ENCODE measurements at places on chromosomes 1 and 21.

DNA sequence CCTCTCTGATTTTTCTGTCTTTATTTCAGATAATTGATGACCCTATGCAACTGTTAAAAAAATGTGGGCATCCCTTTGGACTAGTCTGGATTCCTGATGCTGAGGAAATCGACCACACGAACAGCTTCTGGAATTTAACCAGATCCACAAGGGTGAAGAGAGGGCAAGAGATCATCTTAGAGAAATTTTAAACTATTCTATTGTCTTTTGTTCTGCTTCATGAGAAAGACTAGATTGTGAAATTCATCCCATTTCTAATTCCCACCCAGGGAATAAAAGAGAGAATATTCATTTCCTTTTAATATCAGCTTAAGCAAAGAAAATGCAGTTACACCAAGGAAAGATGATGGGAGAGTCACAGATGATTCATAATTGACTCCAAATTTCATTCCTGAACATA, 71.8 kb downstream of the DUSP10 start:
- no peak for DNase-seq

DNA sequence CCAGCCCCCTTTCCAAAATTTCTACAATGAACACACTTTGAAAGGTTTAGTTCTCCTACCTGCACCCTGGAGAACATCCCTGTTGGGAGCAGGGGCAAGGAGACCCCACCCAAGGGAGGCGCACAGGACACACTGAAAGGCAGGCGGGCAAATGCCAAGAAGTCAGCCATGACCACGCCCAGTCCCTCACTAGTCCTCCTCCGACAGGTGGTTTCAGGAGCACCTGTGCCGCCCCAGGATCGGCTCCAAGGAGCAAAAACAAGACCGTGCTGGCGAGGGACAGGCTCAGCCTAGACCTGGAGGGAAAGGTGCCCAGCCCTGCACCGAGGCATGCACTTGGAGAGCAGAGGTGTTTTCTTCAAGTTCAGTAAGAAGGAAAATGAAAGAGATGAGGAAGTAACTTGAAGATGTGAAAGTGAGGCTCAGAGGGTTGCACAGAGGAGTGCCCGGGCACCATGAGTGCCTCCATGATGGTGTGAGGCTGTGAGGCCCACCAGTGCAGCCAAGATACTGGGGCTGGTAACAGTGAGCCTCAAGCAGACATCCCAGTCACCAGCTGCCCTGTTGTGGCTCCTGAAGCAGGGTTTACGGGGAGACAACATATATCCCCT, 19.6 kb upstream of the NADK start:
- DNase-seq = no peak

GRCh38 chr1:241225741-241226140, 131.3 kb downstream of the RGS7 start:
- no peak for DNase-seq

DNA sequence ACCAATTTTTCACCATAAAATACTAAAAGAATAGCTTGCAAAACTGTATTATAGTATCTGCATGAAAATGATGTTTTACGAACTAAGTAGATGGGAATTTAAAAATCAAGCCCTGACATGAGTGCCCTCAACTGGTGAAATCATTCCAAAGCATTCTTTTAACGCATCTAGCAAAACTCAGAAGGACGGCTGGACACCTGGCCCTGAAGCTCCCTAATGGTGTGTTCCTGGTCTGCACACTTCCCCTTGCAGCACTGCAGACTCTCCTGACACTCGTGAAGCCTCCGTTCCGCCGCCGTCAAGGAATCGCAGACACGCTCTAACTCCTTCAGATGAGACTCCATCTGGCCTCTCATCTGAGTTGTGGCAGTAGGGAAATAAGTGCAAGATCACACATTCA, 39.9 kb downstream of the ODF2L start:
- no peak for DNase-seq

- DNase-seq = no peak
These were observed 31.3 kb downstream of the SLC2A1 start for GRCh38 chr1:42927274-42927841.

- DNase-seq = no peak
These were observed 57.8 kb upstream of the COL18A1 start for GRCh38 chr21:45347048-45347711.

DNA sequence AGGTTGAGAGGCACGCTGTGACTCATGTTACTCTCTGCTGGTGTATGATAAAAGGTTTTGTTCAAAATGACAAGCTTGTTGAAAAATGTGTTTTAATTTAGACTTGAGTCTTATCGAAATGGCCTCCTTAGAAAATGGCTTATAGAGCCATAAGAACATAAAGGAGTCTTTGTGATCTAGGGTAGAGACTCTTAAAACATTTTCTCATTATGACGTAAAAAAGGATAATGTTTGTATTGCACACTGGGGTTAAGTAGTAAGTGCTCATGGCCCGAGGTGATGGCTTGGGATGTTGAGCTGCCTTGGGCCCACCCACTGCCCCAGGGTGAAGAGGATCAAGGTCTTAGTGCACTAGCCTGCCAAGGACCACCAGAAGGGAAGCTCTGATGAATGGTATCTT, 117.4 kb downstream of the DISC1 start:
- DNase-seq = no peak

- no peak for DNase-seq
These were observed 57.9 kb downstream of the CDC42BPA start for GRCh38 chr1:227260433-227260832.

DNA sequence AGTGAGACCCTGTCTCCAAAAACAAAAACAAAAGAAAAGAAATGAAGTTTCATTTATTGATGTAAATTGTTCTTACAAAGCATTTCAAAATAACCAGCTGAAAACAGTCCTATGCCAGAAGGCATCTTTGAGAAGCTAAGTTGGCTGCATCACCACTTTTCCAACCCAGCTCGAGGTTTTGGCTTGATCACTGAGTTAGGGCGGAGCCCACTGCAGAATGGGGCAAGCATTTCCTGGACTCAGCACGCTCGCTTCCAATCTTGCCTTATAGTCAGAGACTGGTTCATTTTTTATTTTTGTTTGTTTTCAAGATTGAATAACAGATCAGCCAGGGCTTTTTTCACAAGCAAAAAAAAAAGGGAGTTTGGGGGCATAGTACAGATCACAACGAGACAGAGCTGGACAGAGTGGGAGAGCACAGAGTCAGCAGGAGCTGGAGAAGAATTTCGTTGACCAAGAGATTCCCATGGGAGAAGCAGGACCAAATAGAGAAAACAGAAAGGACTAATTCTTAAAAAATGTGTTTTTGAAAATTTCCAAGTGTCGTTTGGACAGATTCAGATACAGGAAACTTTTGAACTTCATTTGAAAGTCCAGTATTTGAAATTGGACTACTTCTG, 23.5 kb upstream of the COL6A1 start:
- no peak for DNase-seq

GRCh38 chr1:79204779-79205479, 198.4 kb upstream of the ADGRL4 start:
- no peak for DNase-seq

DNA sequence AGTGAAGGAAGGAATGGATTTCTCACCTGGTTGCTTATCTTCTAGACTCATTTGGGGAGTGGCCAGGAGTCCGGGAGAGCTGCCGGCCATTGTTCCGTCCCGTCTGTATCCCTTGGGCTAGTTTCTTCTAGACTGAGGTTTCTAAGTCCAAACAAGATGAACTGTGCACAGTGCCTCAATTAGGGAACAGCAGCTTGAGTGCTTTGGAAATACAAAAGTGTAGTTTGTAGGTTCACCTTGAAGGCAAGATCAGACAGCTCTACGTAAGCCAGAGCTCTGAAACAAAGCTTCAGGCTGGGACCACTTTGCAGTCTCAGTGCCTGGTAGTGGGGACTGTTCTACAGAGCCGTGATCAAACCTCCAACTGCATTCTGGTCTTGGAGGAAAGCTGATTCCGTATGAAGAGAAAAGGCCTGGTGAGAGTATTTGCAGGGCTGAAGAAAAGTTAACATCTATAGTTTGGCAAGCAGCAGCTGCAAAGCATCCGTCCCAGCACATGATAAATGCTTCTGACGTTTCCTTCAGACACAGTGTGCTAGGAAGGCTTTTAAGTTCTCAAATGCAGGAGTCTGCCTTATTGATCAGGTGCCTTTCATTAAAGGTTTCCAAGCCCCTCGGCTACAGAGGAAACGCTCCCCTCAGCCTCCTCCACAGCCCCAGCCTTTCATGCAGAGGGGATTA, 432.8 kb downstream of the KIF26B start:
- no peak for DNase-seq

GRCh38 chr1:180130651-180131050, 24.0 kb upstream of the QSOX1 start:
- DNase-seq = no peak

GRCh38 chr1:204819495-204819894, 51.2 kb upstream of the NFASC start:
- no peak for DNase-seq

DNA sequence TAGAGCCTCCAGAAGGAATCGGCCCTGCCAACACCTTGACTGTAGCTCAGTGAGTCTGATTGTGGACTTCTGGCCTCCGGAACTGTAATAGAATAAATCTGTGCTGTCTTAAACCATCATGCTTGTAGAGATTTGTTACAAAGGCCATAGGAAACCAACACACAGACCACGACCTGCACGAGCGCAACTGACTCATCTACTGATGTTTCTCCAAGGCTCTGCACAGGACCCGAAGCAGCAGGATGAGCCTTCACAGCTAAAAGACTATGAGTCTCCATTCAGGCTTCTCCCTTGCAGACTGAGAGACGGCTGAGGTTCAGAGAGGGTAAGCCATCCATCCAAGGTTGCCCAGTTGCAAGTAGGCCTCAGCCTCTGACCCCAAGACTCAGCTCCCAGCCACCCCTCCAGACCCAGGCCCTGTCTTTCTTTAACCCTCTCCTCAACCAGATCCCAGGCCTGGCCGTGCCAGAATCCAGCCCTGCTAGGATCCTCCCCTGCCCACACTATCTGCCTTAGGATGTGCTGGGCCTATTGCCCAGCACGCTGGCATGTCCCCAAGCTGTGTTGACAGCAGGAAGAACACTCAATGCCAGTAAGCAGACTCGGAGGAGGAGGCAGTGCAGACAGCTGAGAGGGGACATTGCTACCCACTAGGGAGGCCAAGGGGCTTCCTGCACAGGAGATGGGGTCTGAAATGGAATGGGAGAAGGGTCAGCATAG, 109.0 kb downstream of the HMGB4 start:
- no peak for DNase-seq

- DNase-seq = no peak
These were observed 2.4 kb upstream of the RHBG start for GRCh38 chr1:156366378-156367166.

DNA sequence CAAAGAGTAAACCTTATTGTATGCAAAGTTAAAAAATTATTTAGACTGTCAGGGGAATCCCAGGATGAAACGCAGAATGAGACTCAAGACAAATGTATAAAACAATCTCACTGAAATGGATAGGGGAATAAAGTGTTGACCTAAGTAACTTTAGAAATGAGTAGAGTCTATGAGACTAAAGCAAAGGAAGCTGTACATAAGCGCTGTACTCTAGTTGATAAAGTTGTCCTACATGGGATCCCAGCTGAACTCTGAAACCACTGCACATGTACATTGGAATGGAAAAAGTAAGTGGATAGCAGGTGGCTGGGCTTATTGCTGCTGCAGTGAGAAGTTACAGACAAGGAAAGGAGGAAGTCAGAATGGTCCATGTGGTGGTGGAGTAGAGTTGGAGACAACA, 18.7 kb downstream of the MMEL1 start:
- no peak for DNase-seq

- DNase-seq = no peak
These were observed 231.1 kb downstream of the DISC1 start for GRCh38 chr1:231857609-231858135.

- no peak for DNase-seq
These were observed 21.3 kb upstream of the EFHD2 start for GRCh38 chr1:15388201-15388880.

DNA sequence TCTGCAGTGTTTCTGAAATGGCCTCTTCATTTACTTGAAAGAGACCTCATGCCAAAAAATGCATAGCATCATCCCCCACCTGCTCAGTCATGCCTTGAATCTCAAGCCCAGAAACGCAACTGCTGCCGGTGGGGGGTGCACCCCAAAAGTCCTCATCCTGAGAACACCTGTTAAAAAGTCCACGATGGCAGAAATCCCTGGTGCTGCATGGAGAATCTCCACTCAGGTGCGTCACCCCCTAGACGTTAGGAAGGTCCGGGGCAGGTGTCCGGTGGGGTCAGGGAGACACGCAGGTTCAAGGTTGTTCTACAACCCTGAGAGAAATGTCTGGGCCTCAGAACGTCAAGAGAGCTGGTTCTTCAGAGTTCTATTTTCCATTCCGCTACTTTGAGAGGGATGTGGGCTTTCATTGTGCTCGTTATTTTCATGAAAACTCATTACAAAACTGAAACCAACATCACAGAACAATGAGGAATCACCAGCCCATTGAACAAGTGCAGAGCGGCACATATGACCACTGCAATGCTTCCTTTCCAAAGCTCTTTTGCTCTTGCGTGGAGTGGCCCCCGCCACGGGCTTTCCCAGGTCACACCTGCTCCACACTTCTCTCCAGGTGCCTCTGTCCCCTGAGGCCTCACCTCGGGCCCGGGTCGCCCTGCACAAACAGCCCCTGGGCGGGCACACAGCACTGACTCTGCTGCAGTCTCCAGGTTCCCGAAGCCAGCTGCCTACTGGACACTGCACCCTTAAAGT, 201.9 kb downstream of the TOMM20 start:
- DNase-seq = no peak

DNA sequence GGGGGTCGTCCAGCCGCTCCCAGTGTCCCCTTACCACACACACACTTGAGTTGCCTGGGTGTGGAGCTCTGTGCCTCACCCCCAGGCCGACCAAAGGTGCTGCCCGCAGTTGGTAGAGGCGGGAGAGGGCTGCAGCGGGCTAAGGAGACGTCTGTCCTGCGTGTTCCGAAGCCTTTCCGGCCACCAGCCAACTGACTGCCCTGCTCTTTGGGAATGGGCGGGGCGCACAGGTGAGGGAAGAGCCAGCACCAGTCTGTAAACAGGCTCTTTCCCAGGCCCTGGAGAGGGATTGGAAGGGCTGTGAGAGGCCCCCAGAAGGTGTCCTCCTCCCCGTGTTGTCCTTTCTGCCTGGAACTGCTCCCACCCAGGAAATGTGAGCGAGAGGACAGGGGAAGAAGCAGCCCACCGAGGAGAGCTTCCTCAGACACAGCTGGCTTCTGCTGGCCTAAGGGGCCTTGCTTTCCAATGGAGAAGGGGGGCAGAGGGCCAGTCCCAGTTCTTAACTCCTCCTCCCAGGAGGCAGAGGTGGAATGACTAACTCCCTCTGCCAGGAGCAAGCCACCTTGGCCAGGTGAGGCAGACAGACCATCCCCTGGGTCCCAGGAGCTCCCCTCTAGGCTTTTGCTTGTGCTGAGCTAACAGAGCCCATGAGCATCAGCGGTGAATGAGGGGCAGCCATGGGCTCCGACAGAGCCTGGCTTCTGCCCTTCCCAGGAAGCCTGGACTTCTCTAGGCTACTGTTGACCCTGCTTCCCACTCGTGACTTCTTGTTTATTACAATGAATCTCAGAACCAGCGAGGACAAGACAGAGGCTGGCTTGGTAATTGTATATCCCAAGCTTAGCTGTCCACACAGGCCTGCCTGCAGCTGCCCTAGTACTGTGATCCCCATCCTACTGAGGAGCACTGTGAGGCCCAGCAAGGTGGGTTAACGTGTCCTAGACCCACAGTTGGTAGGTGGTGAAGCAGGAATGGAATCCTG, 158.1 kb upstream of the COA6 start:
- no peak for DNase-seq

Data from right renal cortex interstitium (tissue), 3 donors.